ENCODE measurements at places on chromosomes 5 and 9. TPM values are rescaled to one million over a fixed set of nuclear protein-coding genes. Genes with fewer than 3 reads are reported as not detected.

- DNase-seq = no peak
These were observed 26.2 kb downstream of the LHX2 start for GRCh38 chr9:124037790-124038189.

DNA sequence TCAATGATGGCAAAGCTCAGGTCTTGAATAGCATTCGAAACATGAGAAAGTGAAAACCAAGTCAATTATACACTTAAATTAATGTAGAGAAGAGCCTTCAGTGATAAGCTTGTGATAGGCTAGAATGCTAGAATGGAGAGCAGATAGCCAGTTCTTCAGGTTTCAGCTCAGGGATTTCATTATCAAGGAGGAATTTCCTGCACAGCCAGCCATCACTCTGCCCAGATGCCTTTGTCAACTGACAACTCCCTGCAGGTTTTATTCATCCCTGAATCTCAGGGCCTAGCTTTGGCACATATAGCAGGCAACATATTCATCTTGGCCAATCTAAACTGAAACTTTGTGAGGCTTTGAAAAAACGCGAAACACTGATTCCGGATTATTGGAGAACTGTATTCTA, 199.3 kb upstream of the CDH6 start:
- DNase-seq = no peak

DNA sequence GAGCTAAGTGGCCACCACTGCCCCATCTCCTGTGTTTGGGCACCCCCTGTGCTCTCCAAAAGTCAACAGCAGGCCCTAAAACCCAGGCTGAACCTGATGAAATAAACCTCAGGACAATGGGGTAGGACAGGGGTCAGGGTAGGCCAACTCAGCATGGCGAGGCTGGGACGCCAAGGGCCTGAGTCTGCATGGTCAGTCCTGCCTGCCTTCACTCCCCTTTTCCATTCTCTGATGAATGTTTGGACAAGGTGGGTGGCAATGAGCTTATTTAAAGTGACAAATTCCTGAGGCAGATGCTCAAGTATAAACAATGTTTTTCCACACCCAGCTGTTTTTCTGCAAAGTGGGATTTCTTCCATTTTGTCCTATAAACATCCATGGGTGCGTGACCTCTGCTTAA, 47.2 kb upstream of the CXCL14 start:
- no peak for DNase-seq

GRCh38 chr9:110575169-110575568, 4.4 kb downstream of the SVEP1 start:
- no peak for DNase-seq

GRCh38 chr5:112062181-112062580, 305.2 kb upstream of the NREP start:
- no peak for DNase-seq

DNA sequence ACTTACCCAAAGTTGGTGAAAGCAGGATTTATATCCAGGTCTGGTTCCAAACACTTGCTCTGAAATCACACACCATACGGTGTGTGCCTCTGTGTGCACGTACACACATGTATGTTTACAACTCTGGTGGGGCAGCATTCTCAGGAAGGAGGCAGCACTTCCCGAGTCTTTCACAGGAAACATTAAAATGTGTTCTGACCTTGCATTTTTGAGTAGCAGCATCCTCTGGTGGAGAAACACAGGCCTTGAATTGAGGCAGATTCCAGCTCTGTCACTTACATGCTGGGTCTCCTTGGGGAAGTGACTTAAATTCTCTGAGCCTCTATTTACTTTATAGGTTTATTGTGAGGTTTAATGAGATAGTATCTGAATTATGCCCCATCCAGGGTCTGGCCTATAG, 126.4 kb downstream of the RGS3 start:
- no peak for DNase-seq

- no peak for DNase-seq
These were observed 220.6 kb downstream of the CTNND2 start for GRCh38 chr5:11683666-11684065.

GRCh38 chr9:136095070-136096058, at the start of gene NACC2:
Gene NACC2 (minus strand): TSS chr9:136095289. CDS start chr9:136050521, 44,768 bp downstream.
- no peak for DNase-seq

DNA sequence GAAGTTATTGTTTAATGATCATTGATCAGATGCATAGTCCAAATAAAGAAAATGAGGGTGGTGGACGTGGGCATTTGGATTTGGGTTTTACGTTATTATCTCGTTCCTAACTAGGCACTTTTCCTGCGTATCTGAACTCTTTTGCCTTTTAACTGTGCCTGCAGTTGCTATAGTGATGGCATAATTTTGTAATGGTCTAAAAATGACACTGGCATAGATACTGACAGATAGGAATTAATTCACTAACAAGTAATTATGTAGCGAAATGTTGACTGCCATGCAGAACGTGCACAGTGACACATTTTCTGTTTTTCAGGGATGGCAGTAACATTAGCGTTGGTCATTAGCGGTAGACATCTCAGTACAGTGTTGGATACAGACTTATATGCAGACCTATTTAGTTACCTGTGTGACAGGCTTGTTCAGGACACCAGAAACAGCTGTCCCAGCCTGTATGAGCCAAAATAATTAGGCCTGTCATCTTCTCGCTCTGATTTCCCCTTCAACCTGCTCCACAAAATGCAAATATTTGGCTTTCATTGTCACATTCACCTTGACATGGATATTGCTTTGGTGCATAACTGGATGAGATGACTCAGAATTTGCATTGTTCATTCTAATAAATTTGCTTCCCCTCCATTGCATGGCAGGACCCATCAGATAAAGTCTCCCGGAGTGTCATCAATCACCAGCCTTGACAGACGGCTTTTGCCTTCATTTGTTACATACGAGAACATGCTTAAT, 413.3 kb upstream of the IRX1 start:
- DNase-seq = no peak

DNA sequence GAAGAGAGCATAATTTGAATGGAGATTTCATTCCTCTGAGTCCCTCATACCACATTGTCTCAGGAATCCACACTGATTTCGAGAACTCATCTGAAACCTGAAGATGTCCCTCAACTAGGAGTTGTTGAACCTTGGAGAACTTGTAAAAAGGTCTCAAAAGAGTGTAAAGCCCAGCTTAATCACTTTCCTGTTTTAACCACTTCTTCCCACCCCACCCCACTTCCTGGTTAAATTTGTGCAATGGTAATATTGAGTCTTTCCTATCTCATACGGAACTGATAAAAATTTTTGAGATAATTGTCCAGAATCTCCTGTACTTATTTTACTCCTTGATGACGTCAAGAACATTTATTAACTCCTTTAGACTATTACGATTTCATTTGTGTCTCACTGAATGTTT, 240.7 kb downstream of the ARRDC3 start:
- DNase-seq = no peak

GRCh38 chr5:113240951-113241726, 193.7 kb downstream of the TSSK1B start:
- DNase-seq = no peak

- DNase-seq = no peak
These were observed 230.2 kb upstream of the EDIL3 start for GRCh38 chr5:84614906-84615305.

- peak; percentile 68 for DNase-seq
These were observed 125.1 kb downstream of the PDE4D start for GRCh38 chr5:59768152-59769040.

GRCh38 chr5:3584724-3585531, 10.7 kb upstream of the IRX1 start:
- no peak for DNase-seq

- DNase-seq = no peak
These were observed 3.6 kb upstream of the CPEB4 start for GRCh38 chr5:173884402-173885053.

- DNase-seq = no peak
These were observed 271.3 kb downstream of the KIAA0825 start for GRCh38 chr5:94347130-94347529.

GRCh38 chr5:138875946-138876345, 811 bp upstream of the LRRTM2 start:
- DNase-seq = no peak

DNA sequence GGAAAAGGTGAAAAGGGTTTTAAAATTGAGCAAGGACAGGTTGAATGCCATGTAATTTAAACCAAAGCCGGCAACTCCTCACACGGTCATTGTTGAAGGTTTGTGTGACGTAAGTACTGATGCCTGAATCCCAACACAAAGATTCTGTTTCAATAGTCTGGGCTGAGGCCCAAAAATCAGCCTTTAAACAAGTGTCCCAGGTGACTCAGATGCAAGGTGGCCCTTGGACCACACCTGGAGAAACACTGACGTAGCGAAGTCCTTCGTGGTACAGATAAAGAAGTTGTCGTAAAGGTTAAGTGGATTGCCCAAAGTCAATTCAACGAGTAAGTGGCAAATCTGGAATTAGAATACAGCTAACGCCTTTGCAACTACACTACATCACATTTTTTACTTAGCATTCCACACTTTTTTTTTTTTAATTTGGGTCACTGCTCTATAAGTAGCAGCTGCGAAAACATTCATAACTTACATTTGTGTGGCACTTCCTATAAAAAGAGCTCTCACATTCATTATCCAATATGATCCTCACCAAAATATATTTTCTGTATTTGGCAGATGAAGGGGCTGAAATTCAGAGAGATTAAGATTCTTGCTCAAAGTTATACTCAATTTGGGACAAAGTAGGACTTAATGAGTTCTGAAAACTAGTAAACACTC, 111.3 kb downstream of the LPAR1 start:
- no peak for DNase-seq

DNA sequence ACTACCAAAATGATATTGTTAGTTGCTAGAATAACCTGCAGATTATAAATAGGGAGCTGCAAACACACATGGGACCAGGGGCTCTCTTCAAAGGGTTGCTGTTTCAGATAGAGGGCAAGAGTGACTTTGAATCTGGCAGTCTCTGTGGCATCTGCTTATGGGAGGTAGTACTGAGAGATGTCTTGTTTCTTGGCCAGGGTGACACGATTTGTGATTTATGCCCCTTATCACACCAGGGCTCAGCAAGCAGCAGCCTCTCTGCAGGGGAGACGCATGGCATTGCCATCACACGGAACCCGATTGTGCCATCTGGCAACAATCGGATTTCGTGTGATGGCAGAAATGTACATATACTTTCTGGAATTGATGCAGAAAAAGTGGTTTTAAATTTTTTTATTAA, 615.6 kb downstream of the ZNF608 start:
- no peak for DNase-seq

- no peak for DNase-seq
These were observed 4.9 kb upstream of the ROR2 start for GRCh38 chr9:91954841-91955471.

DNA sequence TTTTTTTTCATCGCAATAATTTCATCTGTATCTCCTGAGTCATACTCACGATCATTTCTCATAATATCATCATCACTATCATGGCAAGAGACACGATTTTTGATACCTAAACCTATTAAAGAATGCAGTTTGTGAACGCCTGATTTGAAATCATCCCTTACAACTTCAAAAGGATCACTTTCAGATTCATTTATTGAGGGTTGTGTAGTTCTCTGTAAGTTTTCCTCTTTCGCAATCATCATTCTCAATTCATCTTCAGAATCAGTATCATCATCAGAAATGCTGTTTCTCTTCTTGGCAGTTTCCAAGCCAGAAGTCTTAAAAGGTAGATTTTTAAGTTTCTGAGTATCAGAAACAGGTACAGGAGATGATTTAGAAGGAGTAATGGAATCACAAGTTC, 9.7 kb downstream of the NOL8 start:
- no peak for DNase-seq

- DNase-seq = no peak
These were observed 20.5 kb upstream of the FGFR4 start for GRCh38 chr5:177066224-177066623.

GRCh38 chr5:10839118-10839517, 78.1 kb upstream of the DAP start:
- no peak for DNase-seq

DNA sequence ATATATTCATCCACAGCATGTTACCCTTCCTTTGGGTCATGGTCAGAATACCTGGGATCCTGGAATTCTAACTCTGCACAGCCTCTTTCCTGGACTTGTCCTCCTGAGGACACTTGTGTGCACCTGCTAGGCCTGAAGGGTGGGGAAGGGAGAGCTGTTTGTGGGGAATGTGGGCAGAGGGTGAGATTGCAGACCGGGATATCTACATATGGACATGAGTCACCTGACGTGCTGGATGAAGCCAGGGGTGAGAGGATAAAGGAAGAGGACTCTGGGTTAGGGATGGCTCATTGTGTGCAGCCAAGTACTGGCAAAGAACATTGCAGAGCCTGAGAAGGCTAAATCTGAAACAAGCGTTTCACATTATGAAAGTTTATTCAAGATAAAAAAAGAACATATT, 241.4 kb upstream of the RPS23 start:
- DNase-seq = no peak

DNA sequence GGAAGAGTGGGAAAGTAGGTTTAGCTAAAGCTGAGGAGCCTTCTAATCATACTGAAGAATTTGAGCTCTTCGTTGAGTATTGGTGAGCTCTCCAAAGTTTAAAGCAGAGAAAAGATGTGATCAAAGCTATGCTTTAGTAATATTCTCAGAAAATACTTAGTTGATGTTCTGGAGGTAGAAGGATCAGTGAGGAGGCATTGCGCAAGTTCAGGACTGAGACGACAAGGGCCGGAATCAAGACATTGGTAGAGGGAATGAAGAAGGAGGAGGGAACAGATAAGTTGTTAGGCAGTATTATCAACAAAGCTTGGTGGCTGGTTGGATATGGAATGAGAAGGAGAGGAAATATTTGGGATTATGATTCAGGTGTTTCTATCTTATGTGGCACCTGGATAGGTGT, 7.1 kb downstream of the CAVIN4 start:
- no peak for DNase-seq

CMYA5 gene
- 20.1 TPM for polyA plus RNA-seq

SNCAIP gene
- polyA plus RNA-seq = 32.9 TPM

ORM1 gene
- polyA plus RNA-seq = 0.30 TPM

PLPPR1 gene
- polyA plus RNA-seq = 18.1 TPM

C9 gene
- polyA plus RNA-seq = 0.16 TPM

LHX3 gene
- polyA plus RNA-seq = not detected

CDH18 gene
- polyA plus RNA-seq = 1.0 TPM

HMMR gene
- polyA plus RNA-seq = 21.3 TPM

ZNF608 gene
- 51.1 TPM for polyA plus RNA-seq

GRXCR2 gene
- polyA plus RNA-seq = not detected

DRD1 gene
- polyA plus RNA-seq = 0.04 TPM

FBLL1 gene
- polyA plus RNA-seq = 0.44 TPM

All from right renal pelvis (tissue), 4 donors.